ENCODE measurements at places on chromosomes 11 and 22. TPM values are rescaled to one million over a fixed set of nuclear protein-coding genes. Genes with fewer than 3 reads are reported as not detected.
A peak's percentile ranks its signal among the peaks of the same experiment; 100 is the strongest.

DNA sequence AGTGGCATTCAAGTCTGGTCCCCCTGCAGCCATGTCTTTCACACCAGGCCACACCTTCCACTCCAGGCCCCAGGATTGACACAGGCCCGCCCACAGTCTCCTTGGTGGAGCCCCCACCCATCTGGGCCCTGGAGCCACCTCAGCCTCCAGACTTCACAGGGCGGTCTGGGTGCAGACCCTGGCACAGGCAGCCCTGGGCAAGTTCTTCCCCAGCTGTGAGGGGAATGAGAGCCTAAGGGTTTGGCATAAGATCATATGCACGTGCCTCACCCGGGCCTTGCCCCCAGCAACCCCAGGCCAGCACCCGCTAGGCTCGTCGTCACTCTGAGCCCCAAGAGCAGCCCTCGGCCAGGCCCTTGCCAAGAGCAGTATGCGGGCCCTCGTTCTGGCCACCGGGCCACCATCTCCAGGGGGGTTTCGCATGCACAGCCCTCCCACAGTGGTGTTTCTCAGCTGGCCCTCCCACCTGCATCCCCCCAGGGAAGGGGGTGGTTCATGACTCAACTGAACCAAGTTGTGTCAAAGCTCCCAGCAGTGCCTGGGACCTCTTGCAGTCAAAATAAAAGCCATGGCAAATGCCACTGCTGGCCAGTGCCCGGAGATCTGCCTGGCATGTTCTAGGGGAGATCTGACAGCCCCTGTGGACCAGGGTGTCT lies 70.4 kb upstream of the KCNQ1OT1 start:
- H3K4me1 ChIP-seq: no peaks in the 10 kb centered on the region
- no peaks in the 10 kb centered on the region for H3K36me3 ChIP-seq
- no peak for DNase-seq
- H3K27ac ChIP-seq: no peak overlapping the region

- no peaks in the 10 kb centered on the region for H3K27me3 ChIP-seq
- no peak overlapping the region for H3K4me3 ChIP-seq
- peaks cover 37% of the 10 kb centered on the region for H3K4me1 ChIP-seq
- H3K36me3 ChIP-seq: no peaks in the 10 kb centered on the region
- no peak overlapping the region for H3K27ac ChIP-seq
- DNase-seq: no peak
These were observed 16.5 kb upstream of the MYOD1 start for GRCh38 chr11:17702876-17703275.

Gene MS4A10
- not detected for total RNA-seq

DNA sequence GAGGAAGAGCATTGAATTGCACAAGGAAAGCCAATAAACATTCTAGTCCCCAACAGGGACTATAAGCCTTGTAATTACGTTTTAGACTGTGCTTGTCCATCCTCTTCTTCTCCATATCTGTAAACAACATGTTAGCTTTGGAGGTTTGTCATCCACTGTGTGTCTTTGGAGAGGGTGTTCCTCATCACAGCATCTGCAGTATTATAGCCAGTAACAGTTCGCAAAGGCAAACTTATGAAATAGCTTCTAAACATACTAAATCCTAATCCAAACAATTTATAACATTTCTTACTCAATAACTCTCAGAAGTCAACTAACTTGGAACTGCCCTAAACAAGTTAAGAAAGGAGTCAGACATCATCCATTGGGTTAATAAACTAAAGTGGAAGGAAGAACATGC lies 10.3 kb upstream of the BDNF start:
- no peaks in the 10 kb centered on the region for H3K4me1 ChIP-seq
- no peak overlapping the region for H3K4me3 ChIP-seq
- DNase-seq: no peak
- H3K27ac ChIP-seq: no peak overlapping the region
- H3K27me3 ChIP-seq: peaks cover 3% of the 10 kb centered on the region

DNA sequence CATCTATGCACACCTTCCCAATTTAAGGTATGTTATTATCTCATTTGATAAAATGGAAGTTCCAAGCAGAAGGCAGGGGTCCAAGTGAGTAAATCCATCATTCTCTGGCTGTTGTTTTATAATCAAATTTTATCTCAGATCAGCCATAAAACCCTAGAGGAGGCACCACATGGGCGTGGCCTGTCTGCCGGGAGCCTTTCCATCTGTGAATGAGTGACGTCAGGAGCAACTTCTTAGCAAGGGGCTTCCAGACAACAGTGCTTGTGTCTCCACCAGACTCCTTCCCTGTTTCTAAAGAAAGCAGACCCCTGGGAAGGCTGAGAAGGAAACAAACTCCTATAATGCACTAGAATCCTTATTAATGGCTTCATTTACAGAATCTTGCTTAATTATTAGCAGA lies 13.5 kb downstream of the SEZ6L start:
- H3K36me3 ChIP-seq: no peaks in the 10 kb centered on the region
- no peak overlapping the region for H3K4me3 ChIP-seq
- H3K27ac ChIP-seq: no peak overlapping the region
- H3K27me3 ChIP-seq: no peaks in the 10 kb centered on the region

DNA sequence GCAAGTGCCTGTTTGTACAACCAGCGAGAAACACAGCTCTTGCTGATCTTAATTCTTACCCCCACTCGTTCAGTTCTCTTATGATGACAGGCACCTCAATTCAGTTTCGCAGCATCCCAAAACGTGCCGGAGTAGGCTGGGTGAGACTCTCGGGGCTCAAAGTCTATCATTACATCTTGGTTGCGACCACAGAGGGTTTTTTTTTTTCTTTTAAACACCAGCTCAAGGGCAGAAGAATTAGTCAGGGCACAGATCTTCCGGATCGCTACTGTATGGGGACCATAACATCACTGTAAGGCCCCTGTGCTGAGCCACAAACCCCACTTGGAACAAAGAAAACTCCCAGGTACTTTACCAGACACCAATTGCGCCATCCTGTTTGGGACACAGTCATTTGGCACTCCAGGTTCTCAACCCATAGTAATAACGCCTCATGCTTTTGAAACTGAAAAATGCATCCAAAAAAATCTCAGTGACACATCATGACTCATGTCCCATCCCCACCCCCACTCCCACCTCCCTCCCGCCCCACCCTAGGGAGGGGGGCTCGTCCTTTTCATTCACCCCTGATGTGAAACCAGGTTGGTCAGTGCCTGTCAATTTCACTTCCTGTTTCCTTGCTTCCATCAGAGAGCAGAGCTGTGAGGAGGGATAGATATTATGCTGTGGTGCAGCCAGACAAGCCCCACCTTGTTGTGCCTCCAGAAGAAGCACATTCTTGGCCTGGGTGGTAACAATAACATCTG lies 41.0 kb upstream of the CD5 start:
- H3K4me1 ChIP-seq: no peaks in the 10 kb centered on the region
- no peak overlapping the region for H3K27ac ChIP-seq
- no peaks in the 10 kb centered on the region for H3K36me3 ChIP-seq
- H3K27me3 ChIP-seq: no peaks in the 10 kb centered on the region
- no peak overlapping the region for H3K4me3 ChIP-seq

Gene C22orf39
- 182 TPM for total RNA-seq

DNA sequence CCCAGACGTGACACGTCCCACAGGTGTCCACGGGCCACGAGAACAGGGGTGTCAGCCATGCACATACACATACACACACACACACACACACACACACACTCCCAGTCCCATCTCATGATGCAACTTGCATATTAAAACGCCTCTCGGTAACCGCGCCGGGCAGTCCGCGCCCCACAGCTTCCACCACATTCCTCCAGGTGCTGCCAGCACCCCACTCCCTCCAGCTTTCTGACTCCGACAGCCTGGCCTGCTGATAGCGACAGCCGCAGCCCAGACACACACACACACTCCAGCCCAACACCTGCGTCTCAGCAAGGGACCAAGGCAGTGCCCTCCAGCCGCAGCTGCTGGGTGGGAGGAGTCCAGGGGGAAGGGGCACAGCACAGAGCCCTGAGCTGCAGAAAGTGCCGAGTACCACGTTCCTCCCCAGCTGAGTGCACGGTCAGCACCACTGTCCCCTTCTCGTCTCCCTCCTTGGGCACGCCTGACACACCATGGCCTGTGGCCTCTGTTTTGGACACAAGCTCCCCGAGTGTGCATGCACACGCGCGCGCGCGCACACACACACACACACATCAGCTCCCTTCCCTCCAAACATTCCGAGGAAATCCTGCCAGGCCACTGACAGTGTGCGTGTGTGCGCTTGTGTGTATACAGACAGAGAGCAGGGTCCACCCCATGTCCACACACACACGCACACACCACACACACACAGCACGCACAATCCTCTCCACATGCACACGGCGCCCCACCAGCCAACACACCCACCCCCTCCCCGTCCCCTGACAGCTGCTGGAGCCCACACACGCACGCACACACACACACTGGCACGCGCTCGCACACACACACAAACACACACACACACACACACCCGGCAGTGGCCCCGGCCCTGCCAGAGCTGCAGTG lies 1.2 kb downstream of the ELFN2 start:
- no peak for DNase-seq
- no peak overlapping the region for H3K27ac ChIP-seq
- H3K27me3 ChIP-seq: peaks cover 64% of the 10 kb centered on the region
- no peaks in the 10 kb centered on the region for H3K4me1 ChIP-seq
- no peak overlapping the region for H3K4me3 ChIP-seq

GRCh38 chr11:15497366-15497765 lies 382.6 kb downstream of the INSC start:
- H3K27ac ChIP-seq: no peak overlapping the region
- H3K36me3 ChIP-seq: no peaks in the 10 kb centered on the region
- peaks cover 3% of the 10 kb centered on the region for H3K4me1 ChIP-seq
- no peak overlapping the region for H3K4me3 ChIP-seq

Gene UBQLNL
- total RNA-seq: not detected

- no peak overlapping the region for H3K4me3 ChIP-seq
- H3K27ac ChIP-seq: peak overlapping the region; percentile 56
- no peaks in the 10 kb centered on the region for H3K36me3 ChIP-seq
- DNase-seq: peak; percentile 50
- no peaks in the 10 kb centered on the region for H3K27me3 ChIP-seq
These were observed 17.0 kb downstream of the HMGXB4 start for GRCh38 chr22:35274154-35274871.

- H3K4me1 ChIP-seq: no peaks in the 10 kb centered on the region
- no peak overlapping the region for H3K4me3 ChIP-seq
- H3K27me3 ChIP-seq: no peaks in the 10 kb centered on the region
- H3K36me3 ChIP-seq: no peaks in the 10 kb centered on the region
- no peak overlapping the region for H3K27ac ChIP-seq
- no peak for DNase-seq
These were observed 34.9 kb upstream of the CD82 start for GRCh38 chr11:44530413-44531115.

- no peaks in the 10 kb centered on the region for H3K4me1 ChIP-seq
- H3K27me3 ChIP-seq: no peaks in the 10 kb centered on the region
These were observed 481.5 kb upstream of the ANO5 start for GRCh38 chr11:21711341-21711740.
